ENCODE measurements at places on chromosomes 7 and 10.

DNA sequence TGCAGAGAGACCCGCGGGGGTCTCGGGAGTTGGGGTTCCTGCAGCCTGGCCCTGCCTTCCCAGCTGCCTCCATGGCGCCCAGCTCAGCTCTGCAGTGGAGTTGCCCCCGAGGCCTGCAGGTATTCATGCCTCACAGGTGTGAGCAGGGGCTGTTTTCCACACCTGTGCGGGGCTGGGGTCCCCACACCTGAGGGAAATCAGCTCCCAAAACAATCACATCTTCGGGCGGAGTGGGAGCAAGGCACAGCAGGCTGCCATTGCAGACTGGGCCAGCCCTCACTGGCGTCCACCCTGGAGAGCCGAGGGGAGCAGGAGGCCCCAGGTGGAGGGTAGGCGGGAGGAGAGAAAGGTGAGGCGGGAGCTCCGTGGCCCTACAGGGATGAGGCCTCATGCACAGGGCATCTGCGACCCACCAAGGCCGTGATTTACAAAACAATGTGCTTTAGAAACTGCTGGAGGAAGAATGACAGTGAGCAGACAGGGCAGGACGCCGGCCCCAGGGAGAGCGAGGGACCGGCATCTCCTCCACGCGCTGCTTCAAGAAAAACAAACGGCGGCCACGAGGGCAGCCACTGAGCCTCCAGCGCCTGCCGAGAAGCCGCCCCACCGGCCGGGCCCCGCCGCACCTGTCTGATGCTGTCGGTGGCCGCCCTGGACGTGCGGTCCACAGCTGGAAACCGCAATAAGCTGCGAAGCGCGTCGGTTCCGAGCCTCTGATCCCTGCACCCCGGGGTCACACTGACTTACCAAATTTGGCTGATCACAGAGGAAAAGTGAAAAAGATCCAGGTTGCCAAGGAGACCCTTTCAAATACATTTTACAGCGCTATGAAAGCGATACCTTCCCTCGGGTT is 53.0 kb upstream of the PDGFA start:
- no peak for DNase-seq

GRCh38 chr7:75559355-75559975 is 67.3 kb downstream of the SPDYE5 start:
- no peak for DNase-seq

DNA sequence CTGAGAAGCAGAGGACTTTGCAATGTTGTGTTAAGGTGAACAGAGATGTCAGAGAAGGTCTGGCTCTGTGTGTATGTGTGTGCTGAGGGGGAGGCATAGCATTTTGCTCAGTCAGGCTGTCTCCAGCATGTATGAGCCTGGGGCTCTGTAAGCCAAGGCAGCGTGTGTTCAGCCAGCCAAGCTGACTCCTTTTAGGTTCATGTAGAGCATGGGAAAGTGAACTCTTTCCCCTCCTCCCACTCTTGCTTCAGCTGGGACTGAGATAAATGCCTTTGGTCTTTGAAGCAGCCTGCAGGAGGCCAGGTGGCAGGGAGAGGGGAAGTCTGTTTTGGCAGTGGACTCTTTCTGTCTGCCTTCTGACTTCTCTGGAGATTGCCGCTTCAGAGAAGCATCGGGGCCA is 3.8 kb downstream of the SFXN2 start:
- DNase-seq: no peak

- DNase-seq: no peak
Measured at GRCh38 chr10:89002226-89002978, 11.8 kb downstream of the FAS start.

DNA sequence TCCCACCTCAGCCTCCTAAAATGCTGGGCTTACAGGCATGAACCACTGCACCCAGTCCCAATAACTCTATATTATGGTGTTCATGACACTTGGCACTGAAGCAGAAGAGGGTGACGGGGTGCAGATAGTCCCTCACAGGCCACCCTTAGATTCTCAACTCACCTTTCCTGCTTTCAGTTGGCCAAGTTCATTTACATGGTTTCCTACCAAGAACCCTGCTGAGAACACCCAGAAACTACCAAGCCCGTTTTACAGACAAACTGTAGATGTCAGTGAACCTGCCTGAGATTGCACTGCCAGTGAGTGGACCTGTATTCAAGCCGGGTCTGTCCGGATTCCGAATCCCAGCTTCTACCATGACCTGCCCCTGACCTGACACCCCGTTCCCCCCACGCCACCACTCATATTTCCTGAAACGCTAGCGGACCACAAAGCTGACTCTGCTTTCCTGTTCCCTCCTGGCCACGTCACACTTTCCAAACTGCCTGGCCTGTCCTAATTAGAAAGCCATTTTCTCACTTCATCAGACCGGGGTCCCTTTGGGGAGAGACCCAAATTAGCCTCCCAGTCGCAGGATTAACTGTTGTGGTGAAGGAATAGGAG is 17.3 kb downstream of the GRID2IP start:
- DNase-seq: no peak

GRCh38 chr7:71558806-71559613 is 427.1 kb downstream of the GALNT17 start:
- DNase-seq: no peak

GRCh38 chr7:116999311-116999710 is 46.0 kb downstream of the ST7 start:
- DNase-seq: no peak

GRCh38 chr7:130356876-130357611 is 12.4 kb downstream of the CPA5 start:
- no peak for DNase-seq

DNA sequence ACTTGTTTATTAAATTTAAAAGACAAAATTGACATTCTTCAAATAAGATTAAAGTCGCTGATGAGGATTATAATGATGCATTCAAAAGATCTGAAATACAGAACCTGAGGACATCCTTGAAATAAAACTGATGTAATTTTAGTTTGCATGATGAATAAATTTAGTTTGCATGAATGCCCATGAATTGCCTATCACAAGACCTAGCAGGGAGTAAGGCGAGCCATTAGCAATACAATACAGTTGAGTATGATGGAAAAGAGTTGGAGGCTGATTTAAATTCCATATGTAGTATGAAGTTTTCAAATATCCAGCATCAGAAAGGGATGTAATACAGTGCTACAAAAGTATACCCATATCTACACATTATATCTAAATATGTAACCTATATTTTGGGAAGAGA is 321.3 kb downstream of the CACNA2D1 start:
- no peak for DNase-seq

DNA sequence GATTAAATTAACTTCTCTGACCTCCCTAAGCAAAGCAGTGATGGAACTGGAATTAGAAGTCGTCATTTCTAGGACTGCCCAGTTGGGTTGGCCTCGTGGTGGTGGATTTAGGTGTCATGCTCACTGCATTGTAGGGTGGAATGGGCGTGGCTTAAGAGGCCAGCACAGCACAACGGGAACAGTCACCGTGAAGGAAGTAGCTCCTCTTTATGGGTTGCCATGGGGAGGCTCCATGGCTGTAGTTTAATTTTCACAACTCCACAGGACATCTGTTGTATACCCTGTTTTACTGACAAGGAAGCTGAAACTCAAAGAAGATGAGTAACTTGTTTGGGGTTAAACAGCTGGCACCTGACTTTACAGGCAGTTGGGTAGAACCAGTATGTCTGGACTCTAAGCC is 208.3 kb downstream of the CELF2 start:
- no peak for DNase-seq

GRCh38 chr7:28754447-28754846 is 203.7 kb downstream of the TRIL start:
- no peak for DNase-seq

DNA sequence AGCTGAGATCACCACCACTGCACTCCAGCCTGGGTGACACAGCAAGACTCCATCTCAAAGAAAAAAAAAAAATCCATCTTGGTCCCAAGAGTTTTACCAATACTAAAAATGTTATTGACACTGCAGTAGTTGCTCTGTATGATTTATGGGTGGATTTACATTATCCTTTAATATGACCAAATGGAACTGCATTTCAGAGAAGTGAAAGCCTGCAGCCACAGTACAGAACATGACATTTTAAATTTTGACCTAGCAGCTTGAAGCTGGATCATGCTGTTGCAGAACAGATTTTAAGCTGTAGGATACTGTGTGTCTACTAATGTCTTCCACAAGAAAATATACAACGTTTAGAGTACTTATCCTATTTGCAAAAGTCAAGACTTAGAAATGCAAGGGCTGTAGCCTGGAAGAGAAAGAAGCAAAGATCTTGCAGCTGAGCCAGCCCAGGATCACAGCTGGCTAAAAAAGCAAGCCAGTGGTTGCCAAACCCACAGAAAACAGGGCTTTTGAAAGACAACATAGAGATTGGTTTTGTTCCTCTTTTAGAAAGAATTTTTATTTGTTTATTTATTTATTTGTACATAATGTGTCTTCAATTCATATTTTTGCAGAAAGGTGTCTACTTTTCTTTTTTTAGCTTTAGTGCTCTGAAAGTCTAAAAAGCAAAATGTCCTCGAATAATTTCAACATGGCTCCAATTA is 55.2 kb upstream of the WNT16 start:
- no peak for DNase-seq

DNA sequence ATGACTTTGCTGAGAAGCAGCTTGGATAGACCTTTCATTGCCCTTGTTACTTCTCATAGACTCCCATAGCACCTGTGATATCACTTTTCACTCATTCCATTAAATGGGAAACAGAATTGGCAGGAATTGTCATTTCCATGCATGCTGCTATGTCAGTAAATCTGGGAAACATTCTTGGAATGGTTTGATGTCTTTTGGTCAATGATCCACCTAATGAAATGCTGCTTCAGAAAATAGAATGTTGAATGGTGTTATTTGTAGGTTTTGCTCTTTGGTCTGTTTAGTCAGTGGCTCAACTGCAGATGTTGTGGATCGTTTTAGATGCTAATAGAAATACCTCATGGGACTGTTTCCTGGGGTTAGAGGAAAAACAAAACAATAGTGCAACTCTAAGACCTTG is 127.8 kb downstream of the PLPP4 start:
- no peak for DNase-seq

- DNase-seq: no peak
Measured at GRCh38 chr7:151470711-151471110, 30.8 kb upstream of the CRYGN start.

DNA sequence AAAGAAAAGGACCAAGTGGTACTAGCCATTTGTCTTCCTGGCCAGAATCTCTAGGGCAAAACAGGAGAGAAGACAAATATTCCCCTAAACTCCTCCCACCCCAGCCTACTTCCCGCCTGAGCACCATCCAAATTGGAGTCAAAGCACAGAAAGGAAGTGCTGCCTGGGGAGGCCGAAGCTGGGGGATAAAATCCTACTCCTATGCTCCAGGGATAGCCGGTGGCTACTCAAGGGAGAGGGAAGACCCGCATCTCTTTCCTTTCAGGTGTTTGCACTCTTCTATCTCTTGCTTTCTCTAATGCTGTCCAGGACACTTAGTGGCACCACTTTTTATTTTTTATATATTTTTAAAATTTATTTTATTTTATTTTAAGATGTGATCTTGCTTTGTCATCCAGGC is 7.1 kb upstream of the DUSP5 start:
- DNase-seq: no peak

DNA sequence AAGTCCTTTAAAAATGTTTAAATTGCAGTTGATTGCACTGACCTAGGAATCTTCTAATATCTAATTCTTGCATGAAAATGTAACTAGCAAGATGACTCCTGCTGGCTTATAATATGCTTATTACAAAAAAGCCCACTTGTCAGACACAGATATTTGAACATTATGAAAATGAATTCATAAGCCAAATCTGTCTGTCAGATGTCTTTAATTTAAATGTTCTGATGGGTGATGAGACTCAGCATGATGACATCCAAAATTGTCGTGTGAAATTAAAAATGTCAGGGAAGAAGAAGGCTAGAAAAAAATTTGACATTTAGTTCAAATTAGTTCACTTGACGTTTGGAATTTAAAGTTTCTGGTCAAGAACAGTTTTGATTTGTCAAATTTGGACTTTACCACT is 277.8 kb downstream of the PHF14 start:
- no peak for DNase-seq

DNA sequence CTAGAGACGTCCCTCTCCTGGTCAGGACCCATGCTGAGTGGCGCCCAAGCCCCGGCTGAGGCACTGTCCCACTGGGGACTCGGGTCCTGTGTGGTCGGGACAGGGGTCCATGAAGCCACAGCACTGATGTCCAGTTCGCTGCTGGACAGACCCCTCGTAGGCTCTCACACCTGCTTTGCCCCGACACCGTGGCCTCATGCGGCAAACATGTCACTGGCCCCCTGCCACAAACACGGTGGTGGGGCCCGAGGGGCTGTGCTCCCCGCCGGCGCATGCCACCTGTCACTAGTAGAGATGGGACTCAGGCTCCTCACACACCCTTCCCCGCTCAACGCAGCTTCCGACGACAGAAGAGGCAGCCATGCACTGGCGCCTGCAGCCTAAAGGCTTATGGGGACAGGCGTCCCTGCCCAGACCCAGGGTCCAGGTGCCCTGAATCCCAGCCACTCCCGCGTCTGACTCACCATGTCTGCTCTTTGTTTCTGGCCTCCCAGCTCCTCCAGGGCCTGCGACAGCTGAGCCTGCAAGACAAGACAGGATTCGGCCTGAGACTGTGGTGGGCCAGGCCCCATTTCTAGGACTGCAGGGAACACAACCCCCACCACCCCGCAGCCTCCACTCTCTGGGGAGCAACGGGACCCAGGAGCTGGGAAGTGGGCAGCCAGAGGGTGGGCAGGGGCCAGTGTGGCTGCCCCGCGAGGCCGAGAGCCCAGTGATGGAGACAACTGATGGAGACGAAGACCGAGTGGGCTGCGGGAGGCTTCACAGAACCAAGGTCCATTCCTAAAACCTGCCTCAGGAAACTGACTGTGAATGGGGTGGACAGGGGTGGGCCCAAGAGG is 230.9 kb downstream of the MAD1L1 start:
- DNase-seq: no peak

GRCh38 chr10:72424561-72424960 is 69.8 kb upstream of the DNAJB12 start:
- no peak for DNase-seq

DNA sequence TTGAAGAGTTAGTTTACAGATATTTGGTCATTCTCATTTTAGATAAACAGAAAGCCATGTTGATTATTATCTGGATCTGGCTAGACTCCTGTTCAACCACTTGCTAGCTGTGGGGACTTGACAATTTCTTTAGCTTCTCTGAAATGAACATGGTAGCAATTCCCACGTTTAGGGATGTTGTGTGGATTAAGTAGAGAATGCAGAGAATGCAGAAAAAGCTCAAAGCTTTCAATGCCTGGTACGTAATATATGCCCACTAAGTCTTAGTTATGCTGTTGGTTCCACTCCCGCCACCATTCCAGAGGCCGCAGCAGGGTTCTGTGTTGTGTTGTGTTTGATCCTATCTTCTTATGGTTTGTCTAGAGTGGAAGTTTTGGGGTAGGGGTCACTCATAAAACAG is 39.2 kb upstream of the RPA3 start:
- DNase-seq: no peak

GRCh38 chr7:297611-298374 is 7.8 kb downstream of the FOXL3 start:
- DNase-seq: no peak

GRCh38 chr7:8480527-8480926 is 47.1 kb downstream of the NXPH1 start:
- no peak for DNase-seq

DNA sequence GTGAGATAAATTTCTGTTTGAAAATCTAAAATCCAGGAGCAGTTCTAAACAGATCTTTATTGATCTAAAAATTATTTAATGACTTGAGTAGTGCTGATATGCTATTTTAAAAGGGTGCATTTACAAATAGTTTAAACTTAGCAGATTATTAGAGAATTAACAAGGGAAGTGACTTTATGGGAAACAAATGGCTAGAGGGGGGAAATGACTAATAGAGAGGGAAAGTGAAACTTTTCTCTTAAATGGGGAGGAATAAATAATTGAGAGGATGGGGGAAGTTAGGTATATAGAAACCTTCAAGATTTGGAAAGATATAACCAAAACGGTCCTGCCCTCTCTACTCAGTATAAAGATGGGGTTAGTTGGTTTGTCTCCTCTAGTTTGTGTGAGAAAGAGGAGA is 90.1 kb upstream of the ARMC3 start:
- no peak for DNase-seq
